HEK293T (cell line): ENCODE measurements at places on chromosomes 16 and 17.

DNA sequence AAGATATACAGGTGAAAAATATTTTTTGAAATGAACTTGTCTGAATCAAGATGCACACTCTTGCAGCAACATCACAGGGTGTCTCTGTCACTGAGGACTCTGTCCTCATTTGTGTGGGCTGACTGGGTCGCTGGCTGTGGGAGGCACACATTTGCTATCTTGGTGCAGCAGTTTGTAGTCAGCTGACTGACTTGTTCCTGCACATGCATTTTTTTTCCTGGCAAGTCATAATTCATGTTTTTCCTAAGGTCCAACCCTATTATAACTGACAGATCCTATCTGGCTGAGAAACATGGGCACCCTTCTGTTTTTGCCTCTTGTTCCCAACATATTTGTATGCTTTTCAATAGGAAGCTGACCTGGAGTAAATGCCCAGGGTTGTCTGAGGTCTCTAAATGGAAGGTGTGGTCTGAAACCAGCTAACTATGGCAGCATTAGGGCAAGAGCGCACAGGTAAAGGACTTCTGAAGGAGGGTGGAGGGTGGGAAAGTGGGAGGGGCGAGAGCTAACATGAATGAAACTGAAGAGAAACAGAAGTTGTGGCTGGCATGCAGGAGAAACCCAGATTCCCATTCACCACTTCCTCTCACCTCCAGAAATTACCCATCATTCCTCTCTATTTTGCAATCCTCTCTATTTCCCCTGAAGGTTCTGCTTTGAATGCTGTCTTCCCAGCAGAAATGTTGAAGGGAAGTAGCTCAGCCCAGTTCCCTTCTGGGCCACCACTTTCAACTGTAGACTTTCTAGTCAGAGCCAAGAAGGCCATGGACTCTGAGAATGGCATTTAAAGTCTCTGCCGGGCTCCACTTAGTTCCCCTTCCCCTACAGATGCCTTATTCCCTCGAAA lies 166.1 kb downstream of the PRKCA start:
- no peak for DNase-seq

- peak; percentile 82 for DNase-seq
Measured at GRCh38 chr17:65278050-65278819, 141.1 kb downstream of the RGS9 start.

- DNase-seq = no peak
Measured at GRCh38 chr17:41687828-41688640, 651 bp upstream of the EIF1 start.

DNA sequence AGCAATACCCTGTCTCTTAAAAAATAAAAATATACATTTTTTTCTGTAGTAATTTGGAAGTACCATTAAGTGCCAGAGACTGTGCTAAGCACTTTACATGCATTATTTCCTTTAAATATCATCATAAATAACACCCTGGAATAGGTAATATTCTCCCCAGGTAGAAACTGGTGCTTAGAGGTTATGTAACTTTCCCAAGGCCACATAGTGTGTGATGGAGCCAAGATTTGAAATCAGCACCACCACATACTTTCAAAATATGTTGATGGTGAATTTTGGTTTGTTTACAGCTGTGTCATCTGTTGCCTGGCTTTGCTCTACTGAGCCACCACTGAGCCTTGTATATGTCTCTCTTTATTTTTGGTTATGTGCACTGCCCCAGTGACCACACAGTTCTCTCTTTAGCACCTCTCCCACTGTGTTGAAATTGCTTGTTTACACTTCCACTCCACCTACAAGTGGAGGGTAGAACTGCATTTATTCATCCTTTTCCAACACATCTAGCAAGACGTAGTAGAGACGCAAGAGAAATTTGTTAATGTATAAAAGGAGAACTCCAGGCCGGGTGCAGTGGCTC lies 19.0 kb upstream of the NBR1 start:
- no peak for DNase-seq

DNA sequence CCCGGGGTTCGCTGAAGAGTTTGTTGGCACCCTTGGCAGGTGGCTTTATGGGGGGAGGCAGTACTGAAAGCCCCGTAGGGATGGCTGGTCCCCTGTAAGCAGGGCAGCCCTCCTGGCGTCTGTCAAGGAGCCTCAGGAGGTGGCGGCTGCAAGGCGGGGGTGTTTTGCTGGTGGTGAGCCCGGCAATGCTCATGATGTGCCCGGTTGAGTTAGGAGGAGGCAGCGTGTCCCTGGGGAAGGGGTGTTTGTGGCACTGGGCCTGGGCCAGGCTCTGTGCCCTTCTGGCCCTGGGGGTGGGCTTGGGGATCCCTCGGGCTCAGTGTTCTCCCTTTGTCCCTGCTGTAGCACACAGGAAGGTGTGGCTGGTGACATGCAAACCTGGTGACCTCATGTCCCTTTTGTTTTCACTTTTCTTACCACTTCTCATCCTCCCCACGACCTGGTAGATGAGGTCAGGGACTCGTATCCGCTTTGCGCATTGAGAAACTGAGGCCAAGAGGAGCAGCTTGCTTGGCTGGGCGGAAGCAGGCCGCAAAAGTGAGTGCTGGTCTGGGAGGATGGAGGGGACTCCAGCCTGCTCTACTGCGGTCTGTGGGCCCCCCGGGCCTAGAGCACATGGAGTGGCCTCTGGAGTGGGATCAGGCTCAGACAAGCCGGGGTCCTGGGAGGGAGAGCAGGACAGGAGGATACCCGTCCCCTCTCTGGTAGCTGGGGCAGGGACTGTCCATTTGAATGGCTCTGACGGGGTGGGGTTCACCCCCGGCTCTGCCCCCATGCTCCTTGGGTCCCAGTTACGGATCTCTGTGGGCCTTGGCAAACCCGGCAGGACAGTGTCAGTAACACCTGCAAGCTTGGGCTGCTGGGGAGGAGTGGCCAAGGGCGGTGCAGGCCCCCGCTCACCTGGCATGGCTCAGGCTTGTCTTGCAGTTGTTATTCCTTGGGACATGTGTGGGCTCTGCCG lies 2.2 kb downstream of the SNN start:
- no peak for DNase-seq

- no peak for DNase-seq
Measured at GRCh38 chr17:35087731-35088355, 24.3 kb upstream of the RFFL start.

- DNase-seq = no peak
Measured at GRCh38 chr16:12675852-12676251, 127.8 kb downstream of the CPPED1 start.

- DNase-seq = no peak
Measured at GRCh38 chr17:66535611-66536010, 233.2 kb downstream of the PRKCA start.

DNA sequence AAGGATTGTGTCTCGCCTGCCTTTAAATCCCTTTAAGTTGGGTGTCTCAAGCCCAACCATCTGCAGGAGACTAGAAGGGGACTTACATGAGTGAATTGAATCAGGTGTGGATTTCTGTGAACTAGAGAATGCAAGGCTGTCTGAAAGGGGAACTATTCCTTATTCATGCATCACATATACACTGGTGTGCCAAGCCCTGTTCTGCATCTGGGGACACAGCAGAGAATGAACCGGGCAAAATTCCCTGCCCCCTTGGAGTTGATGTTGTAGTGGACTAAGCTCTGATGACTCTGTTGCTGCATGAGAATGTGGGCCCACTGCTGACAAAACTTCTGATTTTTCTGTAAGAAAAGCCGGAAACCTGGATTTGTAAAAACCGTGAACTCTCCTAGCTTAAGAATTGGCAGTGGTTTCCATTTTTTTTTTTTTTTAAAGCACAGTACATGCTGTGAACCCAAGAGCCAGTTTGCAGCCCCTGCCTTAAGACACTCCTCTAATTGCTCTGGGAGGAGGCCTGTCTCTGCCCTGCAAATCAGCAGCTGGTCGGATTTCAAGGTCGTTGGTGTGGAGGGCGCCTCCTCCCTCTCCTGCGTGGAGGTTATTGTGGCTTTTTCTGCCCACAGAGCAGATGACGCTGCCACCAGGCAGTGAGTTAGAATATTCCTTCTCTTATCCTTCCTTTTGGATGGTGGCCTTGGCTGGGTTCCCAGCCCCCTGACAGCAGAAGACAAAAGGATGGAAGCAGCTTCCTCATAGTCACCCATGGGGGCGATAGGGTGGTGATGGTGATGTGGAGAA lies 131.0 kb downstream of the PRKCB start:
- DNase-seq = no peak

DNA sequence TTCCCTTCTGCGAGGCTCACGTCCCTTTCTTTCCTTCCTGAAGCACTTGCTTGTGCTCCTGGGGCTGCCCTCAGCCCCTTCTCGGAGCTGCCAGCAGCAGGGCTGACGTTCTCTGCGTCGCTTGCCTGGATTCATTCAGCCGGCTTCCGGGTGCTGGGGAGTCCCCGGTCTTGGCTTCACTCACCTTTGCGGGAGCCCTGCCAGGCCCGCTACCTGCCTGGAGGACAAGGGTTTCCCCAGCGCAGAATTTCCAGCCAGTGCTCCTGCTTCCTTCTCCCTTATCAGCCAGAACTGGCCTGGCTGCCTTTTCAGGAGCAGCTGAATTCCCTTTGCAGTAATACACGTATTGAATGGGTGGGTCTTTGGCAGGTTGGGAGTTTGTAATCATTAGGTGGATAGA lies 22.1 kb upstream of the IL17C start:
- no peak for DNase-seq

GRCh38 chr17:20706751-20707373 lies 127.3 kb downstream of the CDRT15L2 start:
- DNase-seq = no peak

DNA sequence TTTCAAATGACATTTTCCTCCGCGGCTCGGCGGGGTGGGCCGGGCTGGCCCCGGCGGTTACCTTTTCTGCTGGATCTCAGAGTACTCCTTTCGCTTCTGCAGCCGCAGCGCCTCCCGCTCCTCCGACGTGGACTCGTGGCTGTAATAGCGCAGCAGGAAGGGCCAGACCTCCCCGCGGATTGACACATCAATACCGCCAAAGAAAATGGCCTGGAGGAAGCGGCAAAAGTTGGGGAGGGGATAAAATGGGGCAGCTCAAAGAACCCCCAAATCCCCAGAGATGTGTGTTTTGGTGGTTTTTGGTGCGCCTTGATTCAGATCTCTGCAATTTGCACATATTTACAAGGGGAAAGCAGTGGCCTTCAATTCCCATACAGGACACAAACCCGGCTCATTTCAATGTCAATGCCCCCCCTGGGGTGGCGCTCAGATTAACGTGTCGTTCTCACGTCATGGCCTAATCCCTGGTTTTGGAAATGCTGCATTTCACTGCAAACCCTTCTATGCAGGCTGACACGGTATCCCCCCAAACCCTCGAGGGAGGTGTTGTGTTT lies 85.9 kb downstream of the TBC1D16 start:
- DNase-seq = no peak

DNA sequence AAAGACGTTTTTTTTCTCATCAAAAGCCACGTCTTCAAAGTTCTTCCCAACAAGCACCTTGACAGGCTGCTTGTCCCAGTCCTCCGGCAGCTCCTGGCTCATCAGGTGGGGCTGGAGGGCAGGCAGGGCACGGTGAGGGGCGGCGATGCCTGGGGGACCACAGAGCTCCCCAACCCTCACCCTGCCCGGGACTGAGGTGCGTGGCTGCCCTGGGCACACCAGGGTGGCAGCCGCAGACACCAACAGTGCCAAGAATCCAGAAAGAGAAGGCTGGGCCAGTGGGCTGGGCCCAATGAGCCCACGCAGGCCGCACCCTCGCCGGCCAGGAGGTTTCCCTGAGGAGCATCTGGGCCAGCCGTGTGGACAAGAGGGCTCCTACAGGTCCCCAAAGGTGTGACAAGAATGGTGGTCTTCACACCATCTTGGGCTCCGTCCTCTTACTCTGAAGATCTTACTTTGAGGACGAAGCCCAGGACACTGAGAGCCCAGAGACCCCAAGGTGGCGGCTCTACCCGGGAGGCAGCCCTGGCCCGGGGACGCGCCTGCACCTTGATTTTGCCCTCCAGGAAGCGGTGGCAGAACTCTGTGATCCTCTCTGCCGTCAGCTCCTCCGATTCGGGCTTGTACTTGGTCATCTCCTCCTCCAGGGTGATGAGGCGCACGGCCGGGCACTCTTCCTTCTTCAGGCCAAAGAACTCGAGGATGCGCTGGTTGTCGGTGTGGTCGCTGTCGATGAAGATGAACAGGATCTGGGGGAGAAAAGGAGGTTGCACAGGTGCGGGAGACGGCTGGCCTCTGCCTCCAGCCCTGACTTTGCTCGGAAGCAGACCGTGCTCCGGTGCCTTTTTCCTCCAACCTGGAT lies 11.3 kb upstream of the PPP1R27 start:
- no peak for DNase-seq

GRCh38 chr17:35132816-35133550 lies 9.1 kb downstream of the NLE1 start:
- no peak for DNase-seq

DNA sequence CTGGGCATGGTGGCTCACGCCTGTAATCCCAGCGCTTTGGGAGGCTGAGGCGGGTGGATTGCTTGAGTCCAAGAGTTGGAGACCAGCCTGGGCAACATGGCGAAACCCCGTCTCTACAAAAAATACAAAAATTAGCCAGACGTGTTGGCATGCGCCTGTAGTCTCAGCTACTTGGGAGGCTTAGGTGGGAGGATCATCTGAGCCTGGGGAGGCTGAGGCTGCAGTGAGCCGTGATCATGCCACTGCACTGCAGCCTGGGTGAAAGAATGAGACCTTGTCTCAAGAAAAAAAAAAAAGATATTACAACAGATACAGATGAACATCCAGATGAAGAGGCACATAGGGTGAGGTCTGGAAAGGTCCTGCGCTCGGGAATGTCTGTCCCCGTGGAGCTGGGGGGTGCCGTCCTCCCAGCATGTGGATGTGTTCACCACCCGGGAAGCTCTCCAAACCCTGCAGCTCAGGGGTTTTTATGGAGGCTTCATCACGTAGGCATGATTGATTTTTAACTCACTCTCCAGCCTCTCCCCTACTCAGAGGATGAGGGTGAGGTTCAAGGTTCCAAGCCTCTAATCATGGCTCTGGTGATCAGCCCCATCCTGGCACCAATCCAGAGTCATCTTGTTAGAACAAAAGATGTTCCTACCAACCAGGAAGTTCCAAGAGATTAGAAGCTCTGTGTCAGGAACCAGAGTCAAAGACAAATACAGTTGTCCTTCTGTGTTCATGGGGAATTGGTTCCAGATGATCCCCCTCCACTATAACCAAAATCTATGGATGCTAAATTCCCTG lies 85.0 kb upstream of the DNAJA2 start:
- no peak for DNase-seq

DNA sequence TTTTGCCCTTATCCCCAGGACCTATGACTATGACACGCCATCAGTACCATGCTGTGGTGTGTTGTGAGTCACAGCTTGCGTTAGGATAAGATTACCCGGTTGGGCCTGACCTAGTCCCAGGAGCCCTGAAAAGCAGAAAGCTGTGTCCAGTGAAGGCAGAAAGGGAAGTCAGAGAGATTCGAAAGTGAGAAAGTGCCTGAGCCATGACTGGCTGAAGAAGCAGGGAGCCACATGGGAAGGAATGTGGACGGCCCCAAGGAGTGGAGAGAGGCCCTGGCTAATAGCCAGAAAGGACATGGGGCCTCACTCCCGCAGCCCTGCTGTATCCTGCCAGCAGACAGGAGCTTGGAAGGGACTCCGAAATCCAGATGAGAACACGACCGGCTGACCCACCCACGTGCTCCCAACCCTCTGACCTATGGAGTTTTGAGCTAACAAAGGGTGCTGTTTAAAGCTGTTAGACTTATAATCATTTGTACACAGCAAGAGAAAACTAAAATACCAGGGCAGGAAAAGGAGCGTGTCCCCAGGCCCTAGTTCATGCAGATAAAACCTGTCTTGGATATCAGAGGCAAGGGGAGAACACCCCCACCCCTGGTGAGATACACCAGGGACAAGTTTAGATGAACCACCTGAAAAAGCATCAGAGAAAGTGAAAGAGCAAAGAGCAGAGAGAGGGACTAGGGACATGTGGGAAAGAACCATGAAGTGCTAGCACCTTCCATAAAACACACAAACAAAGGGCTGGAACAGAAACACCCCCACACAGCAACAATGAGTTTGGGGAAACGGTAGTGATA lies 115.3 kb downstream of the SLC39A11 start:
- DNase-seq = peak; percentile 19
